ENCODE measurements at places on chromosomes 3 and 15.

GRCh38 chr15:41773332-41773728, 954 bp upstream of the MAPKBP1 start:
- no peak for DNase-seq

DNA sequence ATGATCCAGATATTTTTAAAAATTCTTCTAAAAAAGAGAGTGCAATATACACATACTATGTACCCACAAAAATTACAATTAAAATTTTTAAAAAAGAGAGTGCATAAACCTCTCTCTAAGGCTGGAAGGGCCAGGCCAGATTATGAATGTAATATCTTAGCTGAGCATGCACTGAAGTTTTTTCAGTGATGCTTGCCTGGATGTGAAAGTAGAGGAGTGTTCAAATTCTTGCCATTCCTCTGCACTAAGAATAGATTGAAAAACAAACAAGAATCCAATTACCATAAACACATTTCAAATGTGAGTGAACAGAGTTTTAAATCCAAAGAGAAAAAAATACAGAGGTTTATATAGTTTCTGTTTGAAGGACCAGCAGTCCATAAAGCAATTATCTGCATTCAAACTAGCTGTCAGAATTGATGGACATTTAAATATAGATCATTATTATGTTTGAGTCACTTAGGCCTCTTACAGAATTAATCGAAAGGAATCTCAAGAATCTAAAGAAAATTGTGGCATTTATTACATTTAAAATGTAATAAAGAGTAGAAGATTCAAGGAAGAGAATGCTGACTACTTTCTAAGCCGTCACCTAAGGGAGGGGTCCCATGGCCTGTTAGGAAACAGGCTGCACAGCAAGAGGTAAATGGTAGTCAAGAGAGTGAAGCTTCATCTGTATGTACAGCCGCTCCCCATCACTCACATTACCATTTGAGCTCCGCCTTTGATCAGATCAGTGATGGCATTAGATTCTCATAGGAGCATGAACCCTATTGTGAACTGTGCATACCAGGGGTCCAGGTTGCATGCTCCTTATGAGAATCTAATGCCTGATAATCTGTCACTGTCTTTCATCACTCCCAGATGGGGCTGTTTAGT, 159.3 kb upstream of the MDFIC2 start:
- DNase-seq, result no peak

- no peak for DNase-seq
Measured at GRCh38 chr15:26214290-26214689, 351.2 kb upstream of the ATP10A start.

- DNase-seq, result peak; percentile 78
Measured at GRCh38 chr15:70264014-70264582, 166.4 kb upstream of the TLE3 start.

GRCh38 chr3:21859124-21860081, 108.4 kb upstream of the ZNF385D start:
- DNase-seq, result no peak

DNA sequence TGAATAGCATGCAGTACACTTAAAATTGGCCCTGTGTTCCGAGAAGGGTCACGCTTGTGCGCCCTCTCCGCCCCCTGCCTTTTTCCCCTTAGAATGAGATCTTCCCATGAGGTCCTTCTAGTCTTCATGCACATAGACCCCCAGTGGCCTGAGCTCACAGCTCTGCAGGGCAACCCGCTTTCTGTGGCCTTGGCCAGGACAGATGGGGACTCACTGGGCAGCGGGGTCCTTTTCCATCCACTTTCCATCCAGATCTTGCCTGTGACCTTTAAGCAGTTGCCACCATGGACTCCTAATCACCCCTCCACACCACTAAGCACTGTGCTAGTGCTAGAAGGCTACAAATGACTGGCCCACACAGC, 244.4 kb downstream of the UACA start:
- no peak for DNase-seq

GRCh38 chr3:63193647-63194046, 84.5 kb upstream of the SYNPR start:
- peak; percentile 37 for DNase-seq

- no peak for DNase-seq
Measured at GRCh38 chr3:127106053-127106452, 86.9 kb upstream of the PRR23E start.

DNA sequence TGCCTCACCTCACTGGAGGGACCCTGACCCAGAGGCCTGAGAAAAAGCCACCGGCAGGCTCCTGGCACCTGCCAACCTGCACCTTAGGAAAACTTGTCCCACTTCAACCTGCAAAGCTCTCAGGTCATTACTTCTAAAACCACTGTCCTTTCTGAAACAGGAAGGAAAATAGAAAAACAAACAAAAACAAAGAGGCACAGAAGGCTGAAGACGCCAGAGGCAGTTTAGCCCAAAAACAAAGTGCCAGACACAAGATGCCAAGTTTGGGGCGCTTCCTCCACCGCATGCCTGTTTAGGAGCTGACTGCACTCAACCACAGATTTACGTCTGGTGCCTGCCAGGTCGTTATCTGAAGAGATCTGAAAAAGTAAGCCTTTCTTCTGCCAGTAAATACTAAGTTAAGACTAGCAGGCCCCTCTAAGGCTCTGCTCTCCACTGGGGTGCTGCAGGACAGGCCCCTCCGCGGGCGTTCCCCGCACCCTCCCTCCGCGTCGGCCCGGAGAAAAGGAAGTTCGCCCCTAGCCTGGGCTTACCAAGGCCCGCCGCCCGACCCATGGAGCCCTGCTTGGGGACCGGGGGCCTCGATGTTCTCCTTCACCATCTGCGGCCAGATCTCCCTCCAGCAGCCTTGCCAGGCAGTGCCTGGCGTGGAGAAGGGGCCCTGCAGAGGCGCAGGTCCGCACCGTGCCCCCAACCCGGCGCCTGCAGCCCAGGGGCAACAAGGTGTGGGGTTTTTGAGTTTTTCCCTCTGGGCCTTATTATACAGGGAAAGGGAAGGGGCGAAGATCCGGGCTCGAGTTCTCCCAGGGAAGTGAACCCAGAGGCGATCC, 1.3 kb downstream of the GOLGA8A start:
- peak; percentile 42 for DNase-seq

- peak; percentile 18 for DNase-seq
Measured at GRCh38 chr15:99403597-99403996, 152.3 kb downstream of the LRRC28 start.

- peak; percentile 56 for DNase-seq
Measured at GRCh38 chr3:107432013-107432515, 54.8 kb downstream of the CCDC54 start.

DNA sequence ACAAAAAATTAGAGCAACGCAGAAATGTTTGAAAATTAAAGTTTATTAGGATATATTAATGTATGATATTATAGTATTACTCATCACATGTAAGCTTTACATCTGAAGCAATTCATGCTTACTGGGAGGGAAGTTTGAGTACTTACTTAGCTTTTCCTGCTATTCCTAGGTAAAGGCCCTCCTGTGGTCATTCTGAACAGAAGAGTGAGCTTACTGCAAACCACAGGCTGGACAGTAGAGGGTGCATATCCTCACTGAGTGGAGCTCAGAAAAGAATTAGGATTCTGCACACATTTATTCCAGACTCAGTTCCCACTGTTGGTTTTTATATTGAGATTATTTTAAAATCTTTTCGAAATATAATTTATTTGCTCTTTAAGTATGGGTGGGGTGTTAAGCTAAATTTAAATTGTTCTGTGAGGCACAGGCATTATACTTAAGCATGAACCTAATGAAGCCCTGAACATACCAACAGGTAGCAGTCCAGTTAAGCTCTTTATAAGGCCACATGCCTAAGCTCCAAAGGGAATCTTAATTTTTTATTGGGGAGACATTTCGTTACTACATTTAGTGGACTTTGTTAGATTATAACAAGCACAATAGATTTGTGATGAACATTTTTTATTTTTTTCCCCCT, 10.2 kb downstream of the MRPS22 start:
- peak; percentile 53 for DNase-seq

DNA sequence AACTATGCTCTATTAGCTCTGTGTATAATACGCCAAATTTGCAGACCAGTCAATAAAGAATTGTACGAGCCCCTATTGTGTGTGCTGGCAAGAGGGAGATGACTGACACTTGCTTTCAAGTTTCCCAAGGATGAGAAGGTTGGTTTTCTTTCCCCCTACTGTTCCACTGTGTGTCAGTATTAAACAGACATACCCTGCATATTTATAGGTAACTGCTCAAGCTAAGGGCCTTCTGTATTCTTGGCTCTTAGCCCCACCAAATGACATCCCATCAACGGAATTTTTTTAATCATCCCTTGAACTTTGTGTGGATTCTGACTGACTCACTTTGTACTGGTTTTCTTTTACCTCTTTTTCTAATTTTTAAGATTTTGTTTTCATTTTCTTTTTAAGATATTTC, 60.6 kb upstream of the GYG1 start:
- no peak for DNase-seq

- no peak for DNase-seq
Measured at GRCh38 chr15:36959746-36960145, 140.6 kb downstream of the MEIS2 start.

- no peak for DNase-seq
Measured at GRCh38 chr3:45640724-45641361, 46.3 kb downstream of the LIMD1 start.

GRCh38 chr15:42712584-42712983, 24.3 kb downstream of the CDAN1 start:
- no peak for DNase-seq

DNA sequence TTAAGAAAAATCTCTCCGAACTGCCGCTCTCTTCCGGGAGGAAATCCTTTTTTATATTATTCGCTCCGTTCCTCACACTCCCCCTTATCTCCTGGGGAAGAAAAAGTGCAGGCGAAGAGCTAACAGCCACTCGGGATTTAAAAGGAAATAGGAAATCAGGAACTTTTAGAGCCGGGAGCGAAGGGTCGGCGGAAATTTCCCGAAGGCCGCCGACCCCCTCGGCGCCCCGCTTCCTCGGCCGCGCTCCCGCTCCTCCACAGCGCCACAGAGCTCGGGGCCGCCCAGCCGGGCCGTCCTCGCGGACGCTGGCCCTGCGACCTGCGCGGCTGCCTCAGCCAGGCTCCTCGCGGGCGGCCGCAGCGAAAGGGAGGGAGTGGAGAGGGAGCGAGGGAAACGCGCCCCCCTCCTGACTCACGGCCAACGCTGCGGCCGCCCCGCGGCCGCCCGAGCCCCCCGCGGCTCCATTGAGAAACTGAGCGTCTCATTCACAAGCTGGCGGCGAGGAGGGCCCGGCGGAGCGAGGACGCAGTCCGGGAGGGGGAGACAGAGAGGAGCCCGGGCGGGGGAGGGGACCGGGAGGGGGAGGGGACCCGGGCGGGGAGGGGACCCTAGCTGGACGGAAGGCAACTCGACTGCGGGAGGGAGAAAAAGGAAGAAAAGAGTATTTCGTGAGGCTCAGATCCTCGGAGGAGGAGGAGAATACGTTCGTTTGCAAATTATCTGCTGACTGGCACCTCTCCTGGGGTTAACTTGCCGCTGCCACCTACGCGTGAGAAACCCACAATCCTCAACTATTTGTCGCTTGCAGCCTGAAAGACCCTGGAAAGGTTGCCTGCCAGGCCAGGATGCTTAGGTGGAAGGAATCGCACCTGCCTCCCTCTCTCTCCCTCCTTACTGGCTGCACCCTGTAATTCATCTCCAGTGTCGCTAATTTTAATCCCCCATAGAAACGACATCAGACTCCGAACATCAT, at the start of gene PTPN9:
TSS of gene PTPN9 (minus strand) at position 368 of the 973 bp plus-strand sequence. CDS start 539 bp downstream, outside the sequence.
- DNase-seq, result peak; percentile 93

DNA sequence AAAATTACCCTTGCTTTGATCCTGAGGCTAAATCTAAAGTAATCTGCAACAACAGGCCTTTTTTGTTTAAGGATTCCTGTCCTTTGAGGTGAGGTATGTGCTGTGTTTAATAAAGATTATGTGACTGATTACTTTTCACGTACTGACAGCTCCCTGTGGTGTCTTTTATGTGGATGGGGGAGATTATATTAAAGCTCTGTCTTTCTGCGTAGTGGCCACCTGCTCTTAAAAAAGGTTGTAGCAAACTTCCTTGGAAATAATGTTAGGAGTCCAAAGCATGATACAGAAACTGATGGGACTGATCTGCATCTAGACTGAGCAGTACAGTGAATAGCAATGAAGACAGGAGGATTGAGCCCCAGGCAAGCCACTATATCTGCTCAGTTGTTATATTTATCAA, 453.0 kb upstream of the GOLIM4 start:
- DNase-seq, result peak; percentile 7

DNA sequence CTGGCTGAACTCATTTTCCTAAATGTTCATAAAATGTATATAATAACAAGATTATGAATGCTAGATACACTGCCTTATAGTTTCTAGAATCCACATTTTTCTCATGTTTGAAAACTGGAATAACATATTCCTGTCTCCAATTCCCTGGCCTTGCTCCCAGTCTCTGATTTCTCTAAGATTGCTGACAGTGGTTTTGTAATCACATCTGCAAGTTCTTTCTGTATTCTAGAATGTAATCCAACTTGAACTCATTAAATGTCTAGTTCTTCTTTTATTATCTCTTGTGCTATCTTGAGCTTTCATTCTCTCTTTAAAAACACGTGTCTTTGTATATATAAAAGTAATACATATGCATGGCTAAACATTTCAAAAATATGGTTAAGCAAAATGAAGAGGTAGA, 215.2 kb upstream of the ADAMTS9 start:
- DNase-seq, result no peak

GRCh38 chr3:11510356-11510755, 133.4 kb downstream of the VGLL4 start:
- DNase-seq, result peak; percentile 41

GRCh38 chr3:72109327-72110259, 324.6 kb upstream of the PROK2 start:
- no peak for DNase-seq

DNA sequence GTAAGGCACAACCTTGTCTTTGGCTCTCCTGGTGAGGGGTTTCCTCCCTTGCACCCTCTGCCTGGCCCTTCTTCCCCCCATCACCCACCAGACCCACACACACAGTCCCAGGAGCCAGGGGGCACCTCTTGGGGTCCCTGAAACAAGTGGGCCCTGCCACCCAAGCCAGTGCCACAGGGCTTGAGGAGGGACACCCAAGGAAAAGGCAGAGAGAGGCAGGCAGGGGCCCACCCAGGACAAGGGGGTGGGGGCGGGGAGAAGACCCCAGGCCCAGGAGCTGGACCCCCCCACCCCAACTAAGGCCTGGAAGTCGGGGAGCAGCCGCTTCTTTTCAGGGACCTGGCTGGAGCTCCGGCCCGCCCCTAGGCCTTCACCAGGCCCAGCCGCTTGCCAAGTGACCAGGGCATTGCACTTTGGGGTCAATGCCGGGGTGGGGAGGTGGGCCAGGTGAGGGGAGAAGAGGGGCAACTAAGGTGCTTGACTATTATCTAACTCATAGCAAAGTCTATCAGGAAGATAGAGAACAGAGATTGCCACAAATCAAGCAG, 88.9 kb downstream of the KCNMB2 start:
- DNase-seq, result no peak

GRCh38 chr3:30668051-30668609, 61.7 kb downstream of the TGFBR2 start:
- peak; percentile 6 for DNase-seq

Measured in SK-N-SH (cell line).